ENCODE measurements at places on chromosomes 2 and 18.

DNA sequence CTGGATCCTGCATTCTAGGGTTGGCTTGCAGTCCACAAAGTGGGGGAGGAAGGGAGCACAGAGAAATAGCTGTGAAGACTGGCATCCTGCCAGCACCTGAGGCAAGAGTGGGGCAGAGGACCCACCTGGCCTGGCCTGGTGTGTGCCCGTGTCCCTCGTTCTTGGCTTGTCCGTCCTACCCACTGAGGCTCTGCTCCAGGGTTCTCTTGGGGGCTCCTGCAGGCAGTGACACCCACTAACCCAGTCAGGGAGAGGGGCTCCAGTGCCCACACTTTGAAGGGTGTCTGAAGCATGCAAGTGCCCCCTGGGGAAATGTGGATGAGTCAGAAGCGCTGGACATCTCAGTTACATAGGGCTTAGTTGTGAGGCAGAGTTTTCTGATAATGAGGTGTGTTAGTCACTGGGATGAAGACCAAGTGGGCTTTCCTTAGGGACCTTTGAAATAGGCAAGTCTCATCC is 79.4 kb downstream of the SLC4A3 start:
- no peak for DNase-seq

DNA sequence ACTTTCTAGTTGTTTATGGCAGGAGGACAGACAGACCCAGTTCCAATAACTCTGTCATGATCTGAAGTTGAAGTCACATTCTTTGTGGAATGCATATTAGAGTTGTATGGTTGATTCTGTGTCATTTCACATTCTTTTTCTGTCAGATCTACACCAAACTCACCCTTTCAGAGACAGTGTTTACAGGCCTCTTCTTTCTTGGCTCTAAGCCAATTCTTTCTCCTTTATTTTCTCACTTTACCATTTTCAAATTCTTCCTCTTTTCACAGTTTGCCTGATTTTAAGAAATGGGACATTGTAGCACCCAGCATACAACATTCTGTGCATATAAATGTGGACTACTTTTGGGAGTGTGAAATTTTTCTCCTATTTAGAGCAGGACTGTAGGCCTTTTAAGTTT is 103.7 kb downstream of the CCDC85A start:
- DNase-seq: no peak

DNA sequence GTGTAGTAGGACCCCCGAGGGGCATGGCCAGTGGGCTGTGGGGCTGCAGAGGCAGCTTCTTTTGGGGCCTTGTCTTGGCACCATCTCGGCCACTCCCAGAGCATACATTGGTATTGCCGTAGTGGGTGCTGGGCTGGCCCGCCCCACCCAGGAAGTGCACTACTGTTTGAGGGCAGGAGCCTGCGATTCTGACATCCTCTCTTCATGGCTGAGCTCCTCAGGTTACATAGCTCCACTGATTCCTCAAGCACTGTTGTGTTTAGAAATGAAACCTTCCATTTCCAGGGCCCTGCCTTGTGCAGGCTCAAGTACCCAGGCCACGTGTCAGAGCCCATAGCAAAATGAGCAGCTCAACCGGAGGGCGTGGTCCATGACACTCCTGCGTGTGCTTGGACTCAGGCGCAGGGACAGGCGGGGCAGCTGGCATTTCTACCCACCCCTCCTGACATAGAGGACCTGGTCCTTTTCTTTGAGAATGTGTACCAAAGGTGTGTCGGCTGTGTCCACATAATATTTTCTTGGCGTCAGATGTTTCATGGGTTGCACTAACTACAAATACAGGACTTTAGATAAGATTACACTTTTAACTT is 67.9 kb downstream of the DGKD start:
- no peak for DNase-seq

DNA sequence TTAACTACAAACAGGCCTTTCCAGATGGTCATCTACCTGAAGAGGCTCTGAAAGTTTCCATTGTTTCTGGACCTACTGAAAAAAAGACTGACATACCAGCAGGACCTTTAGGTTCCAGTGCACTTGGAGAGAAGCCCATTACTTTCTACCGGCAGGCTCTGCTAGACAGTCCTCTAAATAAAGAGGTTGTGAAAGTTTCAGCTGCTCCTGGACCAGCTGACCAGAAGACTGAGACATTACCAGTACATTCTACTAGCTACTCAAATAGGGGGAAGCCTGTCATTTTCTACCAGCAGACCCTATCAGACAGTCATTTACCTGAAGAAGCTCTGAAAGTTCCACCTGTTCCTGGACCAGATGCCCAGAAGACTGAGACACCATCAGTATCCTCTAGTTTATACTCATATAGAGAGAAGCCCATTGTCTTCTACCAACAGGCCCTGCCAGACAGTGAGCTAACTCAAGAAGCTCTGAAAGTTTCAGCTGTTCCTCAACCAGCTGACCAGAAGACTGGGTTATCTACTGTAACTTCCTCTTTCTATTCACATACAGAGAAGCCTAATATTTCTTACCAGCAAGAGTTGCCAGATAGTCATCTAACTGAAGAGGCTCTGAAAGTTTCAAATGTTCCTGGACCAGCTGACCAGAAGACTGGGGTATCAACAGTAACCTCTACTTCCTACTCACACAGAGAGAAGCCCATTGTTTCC is 65.8 kb downstream of the ALMS1 start:
- peak; percentile 16 for DNase-seq

DNA sequence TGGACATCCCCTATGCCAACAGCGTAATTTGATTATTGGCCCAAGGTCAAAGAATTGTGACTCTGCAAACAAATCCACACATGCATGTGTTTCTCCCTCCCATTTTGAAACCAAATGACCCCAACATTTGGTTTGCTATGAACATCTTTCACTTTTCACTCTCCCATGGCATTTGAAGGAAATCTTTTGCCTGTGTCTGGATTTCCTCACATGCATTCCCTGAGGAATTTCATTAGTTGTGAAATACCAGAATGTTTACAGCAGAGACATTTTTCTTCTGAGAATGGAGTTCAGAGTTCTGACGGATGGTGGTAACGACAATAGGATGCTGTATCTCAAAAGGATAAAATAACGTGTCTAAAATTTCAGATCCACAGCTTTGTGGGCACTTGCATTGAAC is 60.3 kb upstream of the LMAN1 start:
- DNase-seq: no peak

DNA sequence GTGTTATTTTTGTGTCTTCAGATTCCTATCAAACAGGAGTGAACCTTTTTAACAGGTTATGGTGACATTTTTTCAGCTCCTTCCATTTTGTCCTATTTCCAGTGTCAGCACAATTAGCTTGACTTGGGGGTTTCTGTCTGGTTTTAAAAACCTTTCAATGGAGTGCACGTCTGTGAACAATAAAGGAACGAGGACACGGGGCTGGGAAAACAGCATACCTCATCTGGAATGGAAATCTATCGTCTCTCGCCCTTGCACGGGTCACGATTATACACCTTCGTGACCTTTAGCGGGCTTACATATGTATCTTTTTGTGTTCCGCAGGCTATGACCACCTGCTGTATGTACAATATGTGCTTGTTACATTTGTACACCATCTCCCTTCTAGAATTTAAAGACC is 2.3 kb upstream of the ZNF532 start:
- DNase-seq: no peak

DNA sequence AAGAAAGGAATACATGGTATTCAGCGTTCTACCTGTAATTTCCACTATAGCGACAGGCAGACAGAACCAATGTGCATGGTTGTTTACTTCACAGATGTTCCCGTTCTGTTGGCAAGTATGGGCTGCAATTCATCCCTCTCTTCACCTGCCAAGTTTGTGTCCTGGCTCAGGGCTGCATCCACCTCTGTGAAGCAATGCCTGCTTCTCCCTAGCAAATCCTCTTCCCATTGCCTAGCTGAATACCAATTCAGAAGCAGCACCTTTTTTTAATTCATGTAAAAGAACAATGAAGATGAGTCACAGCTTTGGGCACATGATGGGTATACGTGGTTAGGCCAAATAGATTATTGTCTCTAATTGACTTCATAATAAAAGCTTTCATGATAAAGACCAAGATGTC is 54.7 kb upstream of the LRATD1 start:
- DNase-seq: no peak

DNA sequence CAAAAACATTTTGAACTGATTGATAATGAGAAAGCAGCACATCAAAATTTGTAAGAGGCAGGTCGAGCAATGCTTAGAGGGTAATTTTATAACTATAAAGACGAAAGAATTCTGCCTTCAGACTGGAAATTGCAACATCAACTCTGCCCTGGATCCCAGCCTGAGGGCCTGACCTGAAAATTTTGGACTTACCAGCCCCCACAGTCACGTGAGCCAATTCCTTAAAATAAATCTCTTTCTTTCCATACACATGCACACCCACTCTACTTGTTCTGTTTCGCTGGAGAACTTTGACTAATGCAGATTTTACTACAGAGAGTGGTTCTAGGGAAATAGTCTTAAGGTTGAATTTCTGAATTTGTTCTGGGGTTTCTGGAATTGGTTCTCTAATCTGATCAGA is 14.6 kb upstream of the ACOXL start:
- DNase-seq: no peak

DNA sequence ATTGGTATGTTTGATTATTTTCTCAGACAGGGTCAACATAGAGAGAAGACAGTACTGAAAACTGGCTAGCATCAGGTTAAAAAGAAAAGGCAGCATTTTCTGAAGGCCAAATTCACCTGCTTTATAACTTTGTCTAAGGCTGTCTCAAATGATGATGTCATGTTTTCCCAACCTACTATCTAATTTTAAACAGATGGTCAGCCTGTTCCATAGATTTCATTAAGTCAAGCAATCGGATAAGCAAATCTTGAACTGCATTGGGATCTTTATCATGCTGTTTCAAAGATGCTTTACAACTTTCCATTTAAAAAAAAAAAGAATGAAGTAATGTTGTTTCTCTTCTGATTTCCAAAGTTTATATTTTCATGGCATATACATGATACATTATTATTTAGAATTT is 56.3 kb upstream of the SPOPL start:
- DNase-seq: no peak

- DNase-seq: no peak
Observed at GRCh38 chr2:19124135-19124534, 234.3 kb downstream of the OSR1 start.

- DNase-seq: no peak
Observed at GRCh38 chr2:34663314-34663713, 1064.2 kb upstream of the FAM98A start.

- DNase-seq: no peak
Observed at GRCh38 chr2:199791326-199791725, 59.7 kb downstream of the FTCDNL1 start.

GRCh38 chr2:149612122-149612521 is 24.5 kb upstream of the MMADHC start:
- no peak for DNase-seq

- peak; percentile 29 for DNase-seq
Observed at GRCh38 chr2:27977731-27978312, 87.3 kb downstream of the BABAM2 start.

GRCh38 chr2:215238485-215239098 is 73.3 kb upstream of the ATIC start:
- no peak for DNase-seq

DNA sequence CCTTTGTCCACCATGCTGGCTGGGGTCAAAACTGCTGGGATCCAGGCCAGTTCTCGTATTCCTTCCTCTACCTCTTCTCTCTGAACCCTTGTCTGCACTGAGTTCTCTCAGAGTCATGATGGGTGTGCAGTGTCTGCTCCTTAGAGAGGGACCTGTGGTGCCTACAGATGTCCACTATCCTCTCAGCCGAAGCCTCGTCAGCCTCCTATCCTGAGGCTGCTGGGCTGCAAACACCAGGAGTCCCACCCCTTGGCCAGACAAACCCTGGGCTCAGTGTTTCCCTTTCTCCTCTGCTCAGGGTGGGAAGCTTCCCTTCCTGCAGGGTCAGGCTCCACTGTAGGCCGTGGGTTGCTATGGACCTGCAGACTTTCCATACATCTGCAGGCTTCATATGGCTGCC is 2.3 kb downstream of the INPP5D start:
- DNase-seq: no peak

DNA sequence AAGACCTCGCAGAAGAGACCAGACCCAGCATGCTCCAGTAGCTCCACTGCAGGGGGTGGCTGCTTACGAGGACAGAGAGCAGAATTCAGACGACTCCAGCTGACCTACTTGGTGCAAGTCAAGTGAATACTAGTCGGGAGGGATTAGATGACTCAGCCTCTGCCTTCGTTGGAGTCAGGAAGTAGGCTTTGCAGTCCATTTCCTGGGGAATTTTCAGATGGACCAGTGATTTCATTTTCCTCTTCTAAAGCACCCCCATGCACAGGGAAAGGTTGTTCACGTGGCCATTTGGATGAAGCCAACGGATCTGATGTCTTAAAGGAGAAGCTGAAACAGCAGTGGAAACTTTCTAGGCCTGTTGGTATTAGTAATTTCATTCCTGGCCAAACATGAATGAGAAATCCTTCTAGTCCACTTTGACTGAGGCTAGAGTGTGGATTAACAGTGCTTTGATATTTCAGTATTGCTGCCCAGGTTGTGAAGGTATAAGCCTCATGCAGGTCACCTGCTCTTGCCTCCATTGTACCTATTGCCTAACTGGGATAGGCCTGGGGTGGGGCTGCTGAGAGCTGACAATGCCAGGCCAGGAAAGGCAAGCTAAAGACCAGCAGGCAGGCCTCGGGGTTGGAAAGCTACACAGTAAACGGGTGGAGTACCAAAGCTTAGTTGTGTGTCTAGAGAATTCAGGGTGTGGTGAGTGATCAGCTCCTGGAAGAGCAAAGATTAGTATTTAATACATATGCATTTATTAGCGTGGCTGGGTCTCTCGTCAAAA is 117.6 kb upstream of the FOSL2 start:
- DNase-seq: peak; percentile 91

DNA sequence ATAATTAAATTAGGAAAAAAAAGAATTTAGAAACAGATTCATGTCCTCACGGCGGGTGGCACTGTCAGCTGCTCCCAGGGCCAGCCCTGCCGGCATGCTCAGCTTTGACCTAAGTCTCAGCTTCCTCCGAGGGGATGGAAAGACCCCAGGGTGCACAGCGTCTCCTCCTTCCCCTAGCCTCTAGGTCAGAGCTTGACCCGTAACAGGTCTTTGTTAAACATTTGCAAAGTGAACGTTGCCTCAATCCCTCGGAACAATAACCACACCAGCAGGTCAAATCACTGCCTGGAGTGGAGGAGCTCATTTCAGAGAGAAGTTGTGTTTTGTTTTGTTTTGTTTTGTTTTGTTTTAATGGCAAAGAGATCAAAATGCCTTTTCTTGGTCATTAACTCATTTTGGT is 171.3 kb downstream of the TMEM18 start:
- no peak for DNase-seq

GRCh38 chr2:121777699-121778058 is 22.2 kb downstream of the TSN start:
- DNase-seq: no peak

DNA sequence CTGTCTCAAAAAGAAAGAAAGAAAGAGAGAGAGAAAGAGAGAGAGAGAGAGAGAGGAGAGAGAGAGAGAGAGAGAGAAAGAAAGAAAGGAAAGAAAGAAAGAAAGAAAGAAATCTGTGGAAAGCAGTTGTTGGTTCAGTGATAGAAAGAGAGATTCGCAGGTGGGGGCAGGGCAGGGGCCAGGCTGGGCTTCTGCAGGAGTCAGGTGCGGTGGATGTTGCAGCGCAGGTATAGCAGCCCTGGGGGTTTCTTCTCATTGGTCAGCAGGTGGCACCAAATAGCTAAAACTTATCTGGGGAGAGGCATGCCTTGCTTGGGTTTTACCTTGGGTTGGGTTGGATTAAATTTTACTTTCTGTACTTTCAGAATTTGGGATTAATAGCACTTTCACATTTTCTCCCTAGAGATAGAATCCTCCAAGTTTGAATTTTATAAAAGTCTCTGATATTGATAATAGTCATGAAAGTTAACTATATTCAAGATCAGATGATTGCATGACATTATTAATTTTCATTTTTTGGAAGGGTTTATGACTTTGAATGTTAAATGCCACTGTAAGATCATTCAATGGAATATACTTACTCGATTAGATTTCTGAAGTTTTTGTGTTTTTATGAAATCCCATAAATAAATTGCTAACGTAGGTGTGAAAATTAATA is 66.6 kb downstream of the SPTBN1 start:
- peak; percentile 65 for DNase-seq

Measured in inflammatory macrophage treated with lipopolysaccharide for 4 hours (primary cell).